ENCODE measurements at places on chromosomes 11 and 22. TPM values are rescaled to one million over a fixed set of nuclear protein-coding genes. Genes with fewer than 3 reads are reported as not detected.

The INSC gene
- not detected for total RNA-seq

The CD151 gene
- 146 TPM for total RNA-seq

The MYOD1 gene
- total RNA-seq, result not detected

The C11orf65 gene
- 1.6 TPM for total RNA-seq

The NXPE2 gene
- total RNA-seq, result 0.18 TPM

The OTOG gene
- total RNA-seq, result 0.15 TPM

The DDI1 gene
- total RNA-seq, result not detected

The KCNJ4 gene
- 27.5 TPM for total RNA-seq

The RASD2 gene
- 1.1 TPM for total RNA-seq

The MRGPRX3 gene
- not detected for total RNA-seq

The GLB1L3 gene
- not detected for total RNA-seq

The TBX10 gene
- total RNA-seq, result not detected

The OR52A1 gene
- not detected for total RNA-seq

The PRR33 gene
- total RNA-seq, result not detected

The PGA4 gene
- total RNA-seq, result 0.88 TPM

The MRGPRX2 gene
- not detected for total RNA-seq

The C22orf42 gene
- not detected for total RNA-seq

The ATP5MG gene
- total RNA-seq, result 90.5 TPM

The C11orf86 gene
- total RNA-seq, result not detected

The SCO2 gene
- total RNA-seq, result not detected

The JAML gene
- not detected for total RNA-seq

The OR5D18 gene
- total RNA-seq, result not detected

The SHANK3 gene
- 10.9 TPM for total RNA-seq

The HOATZ gene
- total RNA-seq, result not detected

The OLFML1 gene
- total RNA-seq, result 0.35 TPM

The SCN3B gene
- total RNA-seq, result 0.12 TPM

The RANGAP1 gene
- total RNA-seq, result 125 TPM

The LSP1 gene
- not detected for total RNA-seq

The WNT7B gene
- not detected for total RNA-seq

The PTGDR2 gene
- total RNA-seq, result 0.09 TPM

The UCP3 gene
- total RNA-seq, result 2.0 TPM

The IFITM10 gene
- 1.9 TPM for total RNA-seq

The ZNF70 gene
- total RNA-seq, result 8.4 TPM

The ZNF214 gene
- 7.9 TPM for total RNA-seq

The HSPB2 gene
- 0.74 TPM for total RNA-seq

The KREMEN1 gene
- 19.0 TPM for total RNA-seq

The LBHD1 gene
- total RNA-seq, result 11.6 TPM

The FAM111B gene
- 1.8 TPM for total RNA-seq

The XRRA1 gene
- 35.9 TPM for total RNA-seq

The MAJIN gene
- total RNA-seq, result not detected

The CHRM1 gene
- 1.3 TPM for total RNA-seq

The ABCC8 gene
- total RNA-seq, result 1.6 TPM

The FJX1 gene
- total RNA-seq, result 6.1 TPM

The CARD10 gene
- total RNA-seq, result 4.5 TPM

The ATM gene
- total RNA-seq, result 62.7 TPM

The HTR3B gene
- total RNA-seq, result not detected

The LIF gene
- 0.39 TPM for total RNA-seq

The GPR137 gene
- total RNA-seq, result 37.7 TPM

The GNG3 gene
- total RNA-seq, result 0.67 TPM

The MS4A6A gene
- total RNA-seq, result 0.83 TPM

The NLRP10 gene
- not detected for total RNA-seq

The GRM5 gene
- total RNA-seq, result not detected

The TMEM121B gene
- 6.7 TPM for total RNA-seq

Data from cardiac muscle cell (in vitro differentiated cells and primary cell).